Activated CD4-positive, alpha-beta T cell treated with anti-CD3 and anti-CD28 coated beads, Interleukin-2, amount 50 U/mL, for 4 hours (primary cell): ENCODE measurements at places on chromosomes 13 and 19.

DNA sequence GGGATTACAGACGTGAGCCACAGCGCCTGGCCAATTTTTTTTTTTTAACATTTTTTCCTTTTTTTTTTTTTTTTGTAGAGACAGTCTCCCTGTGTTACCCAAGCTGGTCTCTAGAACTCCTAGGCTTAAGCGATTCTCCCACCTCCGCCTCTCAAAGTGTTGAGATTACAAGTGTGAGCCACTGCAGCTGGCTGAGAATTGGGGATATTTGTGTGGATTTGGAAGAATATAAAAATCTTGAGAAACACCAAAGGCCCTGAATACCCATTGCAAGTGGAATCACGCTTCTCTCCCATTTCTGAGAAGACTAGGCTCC is 79.9 kb upstream of the ABCC4 start:
- no peak for DNase-seq

- no peak for DNase-seq
Measured at GRCh38 chr13:113203507-113204377, 4.7 kb downstream of the PCID2 start.

GRCh38 chr19:51511353-51511752 is 9.8 kb upstream of the SIGLEC12 start:
- no peak for DNase-seq

GRCh38 chr13:99969919-99970650 is 1.5 kb downstream of the ZIC5 start:
- DNase-seq: peak; percentile 61

- no peak for DNase-seq
Measured at GRCh38 chr19:29662278-29662603, 3.0 kb upstream of the PLEKHF1 start.

DNA sequence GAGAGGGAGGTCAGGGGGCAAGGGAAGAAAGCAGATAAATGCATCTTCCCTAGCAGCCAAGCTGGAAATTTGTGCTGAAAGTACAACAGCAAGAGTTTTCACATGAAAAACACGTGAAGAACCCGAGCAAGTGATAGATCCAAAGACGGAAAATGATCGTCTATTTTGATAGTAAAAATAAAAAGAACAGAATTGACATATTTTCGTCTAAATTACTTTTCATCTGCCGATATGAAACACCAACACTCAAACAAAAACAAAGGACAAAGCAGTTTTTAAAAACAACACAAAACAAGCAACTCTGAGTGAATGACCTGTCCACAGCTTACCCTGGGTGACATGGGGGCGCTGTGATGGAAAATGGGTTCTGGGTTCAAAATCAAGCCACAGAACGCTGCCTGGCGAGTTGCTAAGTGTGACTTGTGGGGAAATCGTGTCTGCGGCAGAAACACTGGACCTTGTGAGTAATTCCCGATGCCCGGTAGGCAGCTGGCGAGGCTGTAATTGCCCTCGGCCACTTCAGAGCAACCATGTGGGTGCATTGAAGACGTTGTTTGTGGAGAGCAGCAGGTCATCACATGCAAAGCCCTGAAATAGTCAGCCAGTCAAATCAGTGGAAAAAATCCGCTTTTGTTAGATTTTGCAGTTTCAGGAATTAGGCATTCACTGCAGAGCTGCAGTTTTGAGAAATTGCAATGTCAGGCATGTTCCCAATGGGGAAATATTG is 7.4 kb downstream of the SOX1 start:
- no peak for DNase-seq

GRCh38 chr13:73765651-73766384 is 368.4 kb downstream of the KLF12 start:
- peak; percentile 69 for DNase-seq

DNA sequence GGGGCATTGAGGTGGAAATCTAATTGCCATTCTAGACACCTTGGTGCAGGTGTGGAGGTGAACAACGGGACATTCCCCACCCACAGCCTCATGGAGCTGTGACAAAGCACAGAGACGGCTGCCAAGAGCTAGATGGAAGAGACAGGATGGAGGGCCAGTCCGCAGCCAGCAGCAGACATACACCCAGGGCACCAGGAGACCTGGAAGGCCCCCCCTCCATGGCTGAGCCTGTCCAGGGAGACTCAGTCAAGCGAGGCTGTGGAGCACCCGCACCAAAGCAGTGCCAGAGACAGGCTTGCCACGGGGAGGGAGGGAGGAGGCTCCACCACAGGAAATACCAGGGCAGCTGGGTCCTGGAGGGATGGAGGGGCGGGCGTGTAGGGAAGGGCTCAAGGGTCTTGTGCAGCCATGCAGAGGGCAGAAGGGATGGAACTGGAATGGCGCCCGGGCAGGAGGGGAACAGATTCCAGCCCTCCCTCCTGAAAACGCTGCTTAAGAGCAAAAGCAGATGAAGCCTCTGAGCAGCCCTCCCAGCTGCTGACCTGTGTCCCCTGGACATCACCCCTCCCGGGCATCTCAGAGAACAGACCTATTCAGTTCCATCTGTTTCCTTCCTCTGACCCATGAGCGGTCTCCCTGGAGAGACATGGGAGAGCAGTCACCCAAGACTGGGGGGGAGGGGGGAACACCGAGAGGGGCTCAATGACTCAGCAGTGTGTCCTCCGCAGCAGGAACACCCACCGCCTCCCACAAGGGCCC is 14.4 kb downstream of the EPS15L1 start:
- peak; percentile 17 for DNase-seq

GRCh38 chr13:42354241-42355091 is 82.5 kb downstream of the AKAP11 start:
- no peak for DNase-seq

DNA sequence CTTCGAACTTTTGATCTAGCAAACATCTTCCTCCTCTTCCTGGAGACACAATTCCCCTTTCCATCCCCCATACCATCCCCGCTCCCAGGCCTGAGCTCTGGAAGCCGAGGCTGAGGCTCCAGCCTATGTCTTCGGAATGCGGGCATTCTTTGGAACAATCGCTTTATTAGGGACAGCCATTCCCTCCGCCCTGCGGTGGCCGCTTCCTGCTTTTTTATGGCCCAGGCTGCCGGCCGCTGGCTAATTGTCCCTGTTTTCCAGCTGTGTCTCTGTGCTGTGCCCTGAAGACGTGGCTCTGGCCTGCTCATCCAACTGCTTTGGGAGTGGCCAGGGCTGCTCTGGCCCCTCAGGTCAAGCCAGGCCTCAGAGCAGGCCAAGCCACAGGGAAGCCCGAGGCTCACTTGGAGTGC is 2.1 kb upstream of the CDX2 start:
- DNase-seq: no peak

DNA sequence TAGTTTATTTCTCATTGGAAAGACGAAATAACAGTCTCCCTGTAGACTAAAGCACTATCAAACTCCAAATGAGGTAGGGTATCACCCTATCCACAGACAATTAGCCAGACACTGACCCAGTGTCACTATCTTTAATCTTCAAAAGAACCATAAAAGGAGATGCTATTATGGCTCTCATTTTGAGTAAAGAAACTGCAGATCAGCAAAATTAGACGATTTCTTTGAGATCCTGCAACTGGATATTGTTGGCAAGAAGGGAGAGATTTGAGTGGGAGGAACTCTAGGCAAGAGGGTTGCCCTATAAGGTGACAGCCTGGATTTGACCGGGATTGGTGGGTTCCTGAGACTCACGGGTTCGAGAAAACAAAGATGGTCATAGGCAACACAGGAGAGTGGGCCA is 71.2 kb downstream of the PCDH9 start:
- DNase-seq: no peak

DNA sequence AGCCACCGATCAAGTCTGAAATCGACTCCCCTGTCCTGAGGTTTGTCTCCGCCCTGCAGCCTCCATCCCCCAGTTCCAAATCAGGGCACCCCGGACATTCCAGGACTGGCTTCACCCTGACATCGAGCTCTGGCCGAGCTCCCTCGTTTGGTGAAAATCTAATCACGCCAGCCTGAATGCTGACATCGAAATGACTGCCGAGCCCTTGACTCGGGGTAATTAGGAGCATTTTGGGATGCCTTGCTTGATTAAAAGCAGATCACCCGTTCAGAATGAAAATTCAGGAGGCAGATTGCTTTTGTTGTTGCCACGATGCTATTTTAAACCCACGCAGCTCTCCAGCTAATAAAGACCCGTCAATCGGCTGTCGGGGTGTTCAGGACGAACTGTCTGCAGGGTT is 34.3 kb downstream of the ZNRF4 start:
- no peak for DNase-seq

- DNase-seq: no peak
Measured at GRCh38 chr19:18672044-18672451, 11.4 kb upstream of the CRTC1 start.

- no peak for DNase-seq
Measured at GRCh38 chr13:48908381-48909055, 67.2 kb upstream of the FNDC3A start.

DNA sequence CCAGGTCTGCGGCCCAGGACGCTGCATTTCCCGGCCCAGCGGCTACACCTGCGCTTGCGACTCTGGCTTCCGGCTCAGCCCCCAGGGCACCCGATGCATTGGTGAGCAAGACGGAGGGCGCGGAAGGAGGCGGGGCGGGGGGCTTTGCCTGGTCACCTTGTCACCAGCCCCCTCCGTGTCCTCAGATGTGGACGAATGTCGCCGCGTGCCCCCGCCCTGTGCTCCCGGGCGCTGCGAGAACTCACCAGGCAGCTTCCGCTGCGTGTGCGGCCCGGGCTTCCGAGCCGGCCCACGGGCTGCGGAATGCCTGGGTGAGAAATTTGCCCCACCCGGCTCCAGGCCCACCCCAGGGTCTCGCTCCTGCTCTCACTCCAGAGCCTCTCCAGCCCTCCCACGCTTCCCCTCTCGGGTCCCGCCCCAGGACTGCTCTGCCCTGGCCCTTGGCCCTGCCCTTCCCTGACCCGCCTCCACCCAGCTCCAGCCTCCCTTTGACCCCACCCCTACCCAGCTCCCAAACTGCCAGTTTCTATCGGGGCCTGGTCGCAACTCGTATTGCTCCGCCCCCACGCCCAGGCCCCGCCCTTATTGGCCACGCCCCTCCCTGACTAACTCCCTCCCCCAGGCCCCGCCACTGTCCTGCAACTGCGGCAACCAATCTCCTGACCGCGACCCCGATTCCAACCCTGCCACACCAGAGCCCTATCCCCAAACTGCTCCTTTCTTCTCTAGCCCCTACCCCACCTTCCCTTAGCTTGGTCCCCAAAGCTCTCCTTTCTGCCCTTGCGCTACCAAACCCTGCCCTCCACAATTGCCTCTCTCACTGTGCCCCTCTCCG is 8.6 kb downstream of the LTBP4 start:
- peak; percentile 83 for DNase-seq

DNA sequence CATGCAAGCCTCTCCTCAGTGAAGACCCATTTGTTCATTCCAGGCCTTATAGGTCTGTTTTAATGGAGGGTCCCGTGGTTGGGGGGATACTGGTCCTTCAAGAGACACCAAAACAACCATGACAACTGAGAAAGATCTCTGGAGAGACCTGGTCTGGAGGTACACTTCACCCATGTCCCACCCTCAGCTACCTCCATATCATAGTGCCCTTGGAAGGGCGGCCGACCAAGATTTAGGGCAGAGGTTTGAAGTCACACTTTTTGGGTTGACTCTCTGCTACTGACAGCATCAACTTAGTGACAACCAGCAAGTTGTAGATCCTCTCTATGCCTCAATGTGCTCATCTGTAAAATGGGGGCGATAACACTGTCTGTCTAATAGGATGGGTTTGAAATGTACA is 177.3 kb downstream of the TSHZ3 start:
- no peak for DNase-seq

GRCh38 chr19:20453425-20453935 is 112.1 kb downstream of the ZNF737 start:
- no peak for DNase-seq

- DNase-seq: peak; percentile 9
Measured at GRCh38 chr13:46211116-46211482, 629 bp upstream of the LRRC63 start.

GRCh38 chr13:90565985-90566713 is 781.3 kb upstream of the MIR17HG start:
- no peak for DNase-seq

GRCh38 chr19:28028881-28029444 is 1184.0 kb downstream of the UQCRFS1 start:
- no peak for DNase-seq

GRCh38 chr13:76741046-76741445 is 145.2 kb downstream of the KCTD12 start:
- no peak for DNase-seq

- DNase-seq: no peak
Measured at GRCh38 chr19:49356382-49356781, 5.8 kb downstream of the TEAD2 start.

GRCh38 chr13:112435973-112436372 is 59.8 kb downstream of the SPACA7 start:
- DNase-seq: no peak

- DNase-seq: no peak
Measured at GRCh38 chr13:102203718-102204117, 198.1 kb downstream of the FGF14 start.

DNA sequence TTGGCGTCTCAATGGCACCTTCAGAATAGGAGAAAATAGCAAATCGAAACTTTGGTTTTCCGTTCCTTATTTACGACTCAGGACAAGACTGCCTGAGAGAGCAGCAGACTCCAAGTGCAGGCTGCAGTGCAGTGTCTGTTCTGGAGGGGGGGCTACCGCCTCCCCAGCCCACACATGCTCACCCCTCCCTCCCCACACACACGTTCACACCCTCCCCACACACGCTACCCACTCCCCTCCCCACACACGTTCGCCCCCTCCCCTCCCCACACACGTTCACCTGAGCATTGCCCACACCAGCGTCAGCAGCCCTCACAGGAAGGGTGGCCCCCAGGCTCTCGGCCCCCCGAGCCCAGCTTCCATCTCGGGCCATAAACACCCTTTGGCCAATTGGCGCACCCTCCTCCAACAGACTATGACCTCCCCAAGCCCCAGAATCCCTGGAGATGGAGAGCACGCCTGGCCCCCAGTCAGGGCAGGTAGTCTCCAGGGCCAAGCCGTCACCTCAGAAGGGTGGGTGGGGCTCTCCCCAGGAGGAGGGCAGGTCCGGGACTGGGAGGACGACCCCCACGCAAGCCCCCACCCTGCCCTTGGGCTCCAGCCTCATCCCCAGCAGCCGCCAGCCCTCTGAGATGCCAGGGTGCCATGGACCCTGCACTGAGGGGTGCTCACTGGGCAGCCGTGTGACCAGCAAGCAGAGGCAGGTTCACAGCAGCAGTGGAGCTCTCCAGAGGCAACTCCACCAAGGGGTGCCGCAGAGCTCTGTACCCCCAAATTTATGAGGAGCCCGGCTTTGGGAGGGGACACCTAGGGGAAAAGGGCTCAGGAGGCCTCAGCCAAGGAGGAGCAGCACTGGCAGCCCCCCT is 27.5 kb downstream of the RASA3 start:
- DNase-seq: no peak

- DNase-seq: no peak
Measured at GRCh38 chr13:24615114-24615513, 65.1 kb upstream of the ATP12A start.

DNA sequence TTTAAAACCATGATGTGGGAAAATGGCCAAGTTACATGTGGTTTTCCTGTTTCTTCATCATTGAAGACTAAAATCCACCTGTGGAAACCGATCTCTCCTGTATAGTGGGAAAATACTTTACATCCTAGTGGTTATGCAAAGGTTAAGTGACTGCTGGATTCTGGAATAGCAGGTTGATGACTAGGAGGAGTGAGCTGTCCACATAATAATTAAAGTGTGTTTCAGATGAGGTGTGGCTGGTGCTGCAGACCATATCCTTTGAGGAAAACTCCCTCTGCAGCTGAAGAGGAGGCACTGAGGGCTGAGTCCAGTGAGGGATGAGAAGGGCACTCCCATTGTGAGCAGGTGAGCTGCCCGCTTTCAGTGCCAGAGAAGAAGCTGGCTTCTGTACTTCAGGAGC is 43.2 kb downstream of the DCLK1 start:
- DNase-seq: no peak

GRCh38 chr19:39463403-39463802 is 17.2 kb upstream of the TIMM50 start:
- no peak for DNase-seq
